Neural crest cell (in vitro differentiated cells): ENCODE measurements at places on chromosomes 13 and 19. TPM values are rescaled to one million over a fixed set of nuclear protein-coding genes. Genes with fewer than 3 reads are reported as not detected.
A peak's percentile ranks its signal among the peaks of the same experiment; 100 is the strongest.

Gene ZNF222
- 7.6 and 8.1 TPM in 2 replicates for total RNA-seq

Gene MBD3L3
- total RNA-seq = not detected in 2 replicates

GRCh38 chr13:31000889-31001288 lies 68.4 kb downstream of the TEX26 start:
- no peaks in the 10 kb centered on the region for H3K27me3 ChIP-seq
- no peak overlapping the region for H3K27ac ChIP-seq
- no peaks in the 10 kb centered on the region for H3K36me3 ChIP-seq
- H3K4me3 ChIP-seq = no peak overlapping the region

DNA sequence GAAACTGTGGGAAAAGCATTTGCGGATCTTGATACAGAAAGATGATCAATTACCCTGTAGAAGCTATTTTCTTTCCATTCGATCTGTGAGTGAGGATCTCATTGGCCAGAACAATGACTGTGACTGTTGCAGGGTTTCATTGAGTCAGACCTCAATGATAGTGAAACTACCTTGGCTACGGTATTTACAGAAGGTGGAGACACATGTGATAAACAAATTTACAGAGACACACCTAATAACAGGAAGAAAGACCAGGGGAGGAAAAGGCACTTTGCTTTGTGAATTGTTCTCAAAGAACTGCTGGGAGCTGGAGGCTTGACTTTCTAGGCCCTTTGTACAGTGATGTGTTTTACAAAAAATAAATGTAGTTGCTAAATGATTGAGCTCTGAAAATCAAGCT lies 19.9 kb upstream of the ARGLU1 start:
- no peak for DNase-seq
- H3K4me1 ChIP-seq = no peaks in the 10 kb centered on the region
- H3K27ac ChIP-seq = no peak overlapping the region
- H3K4me3 ChIP-seq = no peak overlapping the region
- H3K36me3 ChIP-seq = peaks cover 20% of the 10 kb centered on the region

GRCh38 chr19:28297586-28298157 lies 915.3 kb downstream of the UQCRFS1 start:
- H3K27ac ChIP-seq = no peak overlapping the region
- peaks cover 6% of the 10 kb centered on the region for H3K4me1 ChIP-seq
- DNase-seq = no peak
- H3K4me3 ChIP-seq = no peak overlapping the region
- H3K36me3 ChIP-seq = no peaks in the 10 kb centered on the region

- peak overlapping the region; percentile 95 for H3K4me3 ChIP-seq
- H3K27ac ChIP-seq = peak overlapping the region; percentile 91
- peak; percentile 9 for DNase-seq
- H3K27me3 ChIP-seq = no peaks in the 10 kb centered on the region
- peaks cover 8% of the 10 kb centered on the region for H3K36me3 ChIP-seq
Measured at GRCh38 chr13:48304143-48304876, 759 bp downstream of the RB1 start.

DNA sequence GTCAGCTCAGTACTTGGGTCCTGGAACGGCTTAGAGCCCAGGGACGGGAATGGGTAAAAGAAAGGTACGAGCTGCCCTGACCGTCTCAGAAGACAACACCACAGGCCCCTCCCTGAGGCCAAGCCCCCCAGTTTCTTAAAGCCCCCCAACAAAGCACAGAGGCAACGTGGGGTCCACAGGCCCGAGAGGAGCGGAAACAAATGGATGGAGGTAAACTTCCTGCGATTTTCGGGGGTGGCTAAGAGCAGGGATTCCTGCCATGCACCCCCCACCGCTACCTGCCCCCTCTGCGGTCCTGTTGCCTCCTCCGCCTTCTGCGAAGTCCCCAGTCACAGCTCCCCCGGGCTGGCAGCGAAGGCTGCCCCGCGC lies 48.2 kb downstream of the PTPRS start:
- H3K4me1 ChIP-seq = peaks cover 42% of the 10 kb centered on the region
- no peaks in the 10 kb centered on the region for H3K36me3 ChIP-seq
- peak overlapping the region; percentile 84 for H3K4me3 ChIP-seq
- H3K27ac ChIP-seq = no peak overlapping the region
- H3K27me3 ChIP-seq = no peaks in the 10 kb centered on the region
- DNase-seq = no peak

- no peak overlapping the region for H3K4me3 ChIP-seq
- no peak for DNase-seq
- no peaks in the 10 kb centered on the region for H3K4me1 ChIP-seq
- H3K27ac ChIP-seq = peak overlapping the region; percentile 2
Measured at GRCh38 chr13:72864142-72865011, 82.4 kb downstream of the PIBF1 start.

GRCh38 chr13:109121826-109122225 lies 492.4 kb downstream of the MYO16 start:
- DNase-seq = no peak
- no peak overlapping the region for H3K27ac ChIP-seq
- peaks cover 26% of the 10 kb centered on the region for H3K4me1 ChIP-seq
- H3K36me3 ChIP-seq = no peaks in the 10 kb centered on the region
- H3K27me3 ChIP-seq = no peaks in the 10 kb centered on the region

Gene CD70
- 0.41 TPM in 1 of 2 replicates, not detected in the other for total RNA-seq

GRCh38 chr13:44860454-44860853 lies 128.8 kb downstream of the NUFIP1 start:
- peaks cover 5% of the 10 kb centered on the region for H3K4me1 ChIP-seq
- H3K4me3 ChIP-seq = no peak overlapping the region
- DNase-seq = no peak
- H3K36me3 ChIP-seq = no peaks in the 10 kb centered on the region

- H3K27ac ChIP-seq = no peak overlapping the region
- peak overlapping the region; percentile 34 for H3K4me3 ChIP-seq
- H3K27me3 ChIP-seq = peaks cover 41% of the 10 kb centered on the region
- DNase-seq = peak; percentile 69
Measured at GRCh38 chr19:7500811-7501450, 12.1 kb upstream of the PEX11G start.

DNA sequence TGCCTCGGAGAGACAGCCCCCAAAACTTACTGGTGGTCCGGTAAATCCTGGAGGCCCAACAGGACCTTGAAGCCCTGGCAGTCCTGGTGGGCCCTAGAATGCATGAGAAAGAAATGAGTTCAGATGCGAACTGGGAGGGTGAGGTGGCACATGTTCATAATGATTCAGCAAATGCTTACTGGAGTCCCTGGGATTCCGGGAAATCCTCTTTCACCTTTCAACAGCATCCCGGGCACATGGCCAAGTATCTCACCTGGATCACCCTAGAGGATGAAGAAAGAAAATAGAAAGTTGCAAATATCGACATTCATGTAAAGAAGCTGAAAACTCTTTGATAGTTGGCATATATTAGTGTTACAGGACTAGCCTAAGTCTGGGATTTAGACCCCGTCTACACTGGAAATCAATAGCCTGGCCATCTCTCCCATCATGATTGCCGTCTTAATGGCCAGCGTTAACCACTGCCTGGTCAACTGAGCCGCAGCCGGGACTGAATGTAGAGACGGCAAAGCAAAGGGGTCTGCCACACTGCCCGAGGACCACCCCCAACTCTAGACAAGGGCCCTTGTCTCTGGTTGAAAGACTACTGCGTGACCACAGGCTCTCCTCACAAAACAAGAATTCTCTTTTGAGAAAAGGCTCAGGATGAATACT lies 96.9 kb downstream of the COL4A1 start:
- no peak overlapping the region for H3K4me3 ChIP-seq
- no peaks in the 10 kb centered on the region for H3K4me1 ChIP-seq
- no peak for DNase-seq
- peak overlapping the region; percentile 27 for H3K27ac ChIP-seq

Gene HNRNPL
- total RNA-seq = 718 and 728 TPM in 2 replicates

DNA sequence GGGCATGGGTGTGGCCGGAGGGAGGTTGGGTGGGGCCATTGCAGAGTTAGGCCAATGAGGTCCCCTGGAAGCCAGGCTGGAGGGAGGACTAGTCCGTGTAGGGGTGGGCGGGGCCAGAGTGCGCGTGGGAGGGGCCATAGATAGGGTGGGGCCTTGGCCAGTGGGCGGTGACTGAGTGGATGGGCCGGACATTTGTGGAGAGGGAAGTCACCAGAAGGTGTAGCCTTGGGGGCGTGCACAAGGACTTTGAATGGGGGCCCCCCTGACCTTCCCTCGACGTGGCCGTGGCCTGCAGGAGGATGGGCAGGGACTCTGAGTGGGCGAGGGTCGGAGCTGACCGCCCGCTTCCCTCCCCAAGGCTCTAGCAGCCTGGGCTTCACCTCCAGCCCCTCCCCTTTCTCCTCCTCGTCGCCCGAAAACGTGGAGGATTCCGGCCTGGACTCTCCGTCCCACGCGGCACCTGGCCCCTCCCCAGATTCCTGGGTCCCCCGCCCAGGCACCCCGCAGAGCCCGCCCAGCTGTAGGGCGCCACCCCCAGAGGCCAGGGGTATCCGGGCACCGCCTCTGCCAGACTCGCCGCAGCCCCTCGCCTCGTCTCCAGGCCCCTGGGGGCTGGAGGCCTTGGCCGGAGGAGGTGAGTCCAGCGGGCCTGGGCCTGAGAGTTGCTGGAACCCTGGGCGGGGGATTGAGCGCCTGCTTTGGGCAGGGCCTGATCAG lies 16.5 kb upstream of the B3GNT3 start:
- peaks cover 10% of the 10 kb centered on the region for H3K4me1 ChIP-seq
- peaks cover 8% of the 10 kb centered on the region for H3K27me3 ChIP-seq
- H3K27ac ChIP-seq = no peak overlapping the region
- peak; percentile 50 for DNase-seq
- no peak overlapping the region for H3K4me3 ChIP-seq

DNA sequence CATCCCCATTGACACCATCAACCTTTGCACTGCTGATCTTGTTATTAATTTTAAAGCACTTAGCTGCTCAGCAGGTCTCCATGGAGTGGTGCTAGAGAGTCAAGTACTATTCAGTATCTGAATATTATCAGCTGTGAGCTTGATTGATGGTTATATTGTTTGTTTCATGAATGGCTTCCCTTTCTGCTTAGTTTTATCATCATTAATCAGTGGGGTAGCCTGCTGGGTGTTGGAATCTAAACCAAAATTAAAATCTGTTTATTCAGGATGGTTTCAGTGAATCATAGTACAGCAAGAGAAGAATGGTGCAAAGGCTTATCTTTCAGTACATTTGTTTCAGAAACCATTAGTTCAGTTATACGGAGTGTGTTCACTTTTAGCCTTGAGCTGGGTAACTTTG lies 42.5 kb upstream of the SCEL start:
- peaks cover 5% of the 10 kb centered on the region for H3K4me1 ChIP-seq
- H3K36me3 ChIP-seq = no peaks in the 10 kb centered on the region
- DNase-seq = no peak
- H3K4me3 ChIP-seq = no peak overlapping the region
- no peak overlapping the region for H3K27ac ChIP-seq
- H3K27me3 ChIP-seq = no peaks in the 10 kb centered on the region

GRCh38 chr19:45391346-45391745 lies 13.5 kb downstream of the PPP1R13L start:
- H3K4me3 ChIP-seq = no peak overlapping the region
- DNase-seq = no peak
- no peaks in the 10 kb centered on the region for H3K4me1 ChIP-seq
- H3K36me3 ChIP-seq = no peaks in the 10 kb centered on the region

Gene PRX
- 2.8 and 2.9 TPM in 2 replicates for total RNA-seq

DNA sequence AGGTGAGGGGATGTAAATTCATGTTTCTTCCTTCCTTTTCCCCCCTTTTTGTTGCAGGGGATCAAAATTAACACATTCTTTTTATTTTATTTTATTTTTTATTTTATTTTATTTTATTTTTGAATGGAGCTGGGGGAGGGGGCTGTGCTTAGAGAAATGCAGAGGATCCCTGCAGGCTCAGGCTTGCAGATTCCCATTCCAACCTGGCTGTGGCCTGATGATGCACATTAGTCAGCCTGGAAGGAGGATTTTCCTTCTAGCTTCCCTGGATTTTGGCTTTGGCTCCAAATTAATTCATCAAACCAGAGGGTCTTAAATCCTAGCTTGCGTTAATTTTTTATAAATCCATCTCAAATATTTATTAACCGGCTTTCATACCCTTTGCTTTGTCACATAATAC lies 67.0 kb downstream of the FREM2 start:
- DNase-seq = no peak
- H3K27ac ChIP-seq = no peak overlapping the region
- H3K27me3 ChIP-seq = no peaks in the 10 kb centered on the region

DNA sequence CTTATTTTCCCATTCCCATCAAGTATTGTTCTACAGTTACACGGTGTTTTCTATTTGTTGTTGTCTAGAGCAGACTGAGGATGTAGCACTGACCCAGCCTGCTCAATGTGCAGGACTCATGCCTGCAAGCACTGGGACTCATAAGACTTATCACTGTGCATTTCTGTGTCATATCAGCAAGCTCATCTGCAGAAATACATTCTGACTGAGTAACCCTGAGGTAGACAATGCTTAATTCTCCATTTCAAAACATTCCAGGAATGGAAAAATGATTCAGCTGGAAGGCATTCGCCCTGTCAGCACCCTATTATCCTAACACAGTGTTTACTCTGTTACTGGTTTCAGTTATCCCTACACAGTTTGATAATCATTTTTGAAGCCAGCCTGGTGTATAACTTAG lies 2506.4 kb downstream of the PCDH9 start:
- peak overlapping the region; percentile 60 for H3K27ac ChIP-seq
- H3K4me3 ChIP-seq = no peak overlapping the region
- DNase-seq = no peak
- H3K36me3 ChIP-seq = peaks cover 6% of the 10 kb centered on the region
- H3K27me3 ChIP-seq = no peaks in the 10 kb centered on the region

Gene MAST1
- total RNA-seq = 16.7 and 17.7 TPM in 2 replicates

Gene KIR2DL3
- not detected in 2 replicates for total RNA-seq

DNA sequence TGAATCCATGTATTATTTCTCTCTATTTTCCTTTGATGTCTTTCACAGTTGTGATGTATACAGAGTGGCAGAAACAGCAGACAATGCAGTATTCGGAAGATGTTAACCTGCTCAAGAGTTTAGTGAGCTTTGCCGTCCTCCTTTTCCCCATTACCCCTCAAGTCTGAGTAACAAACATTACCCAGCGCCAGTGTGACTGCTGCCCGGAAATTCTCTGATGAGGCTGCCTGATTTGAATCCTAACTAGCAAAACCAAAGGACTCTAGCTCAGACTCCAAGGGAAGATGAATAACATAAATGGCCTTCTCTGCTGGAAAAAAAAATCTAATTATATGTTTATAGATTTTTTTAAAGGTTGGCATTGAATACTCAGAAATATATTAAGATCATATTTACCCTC lies 247.3 kb upstream of the SOX21 start:
- H3K36me3 ChIP-seq = no peaks in the 10 kb centered on the region
- H3K4me1 ChIP-seq = peaks cover 31% of the 10 kb centered on the region
- H3K27me3 ChIP-seq = peaks cover 6% of the 10 kb centered on the region
- DNase-seq = no peak
- H3K4me3 ChIP-seq = no peak overlapping the region

Gene TTC9B
- 1.7 and 2.5 TPM in 2 replicates for total RNA-seq

GRCh38 chr19:22622020-22622419 lies 12.1 kb upstream of the ZNF492 start:
- no peak overlapping the region for H3K27ac ChIP-seq
- H3K36me3 ChIP-seq = peaks cover 9% of the 10 kb centered on the region
- H3K4me3 ChIP-seq = no peak overlapping the region
- H3K4me1 ChIP-seq = no peaks in the 10 kb centered on the region
- no peak for DNase-seq
- H3K27me3 ChIP-seq = no peaks in the 10 kb centered on the region

Gene ZNF606
- total RNA-seq = 38.1 and 41.5 TPM in 2 replicates
